ENCODE measurements at places on chromosomes 6 and 20.
A peak's percentile ranks its signal among the peaks of the same experiment; 100 is the strongest.

GRCh38 chr6:144749263-144749662 lies 464.1 kb downstream of the UTRN start:
- peak; percentile 36 for DNase-seq

- DNase-seq: no peak
Observed at GRCh38 chr6:163539101-163539762, 124.7 kb downstream of the QKI start.

DNA sequence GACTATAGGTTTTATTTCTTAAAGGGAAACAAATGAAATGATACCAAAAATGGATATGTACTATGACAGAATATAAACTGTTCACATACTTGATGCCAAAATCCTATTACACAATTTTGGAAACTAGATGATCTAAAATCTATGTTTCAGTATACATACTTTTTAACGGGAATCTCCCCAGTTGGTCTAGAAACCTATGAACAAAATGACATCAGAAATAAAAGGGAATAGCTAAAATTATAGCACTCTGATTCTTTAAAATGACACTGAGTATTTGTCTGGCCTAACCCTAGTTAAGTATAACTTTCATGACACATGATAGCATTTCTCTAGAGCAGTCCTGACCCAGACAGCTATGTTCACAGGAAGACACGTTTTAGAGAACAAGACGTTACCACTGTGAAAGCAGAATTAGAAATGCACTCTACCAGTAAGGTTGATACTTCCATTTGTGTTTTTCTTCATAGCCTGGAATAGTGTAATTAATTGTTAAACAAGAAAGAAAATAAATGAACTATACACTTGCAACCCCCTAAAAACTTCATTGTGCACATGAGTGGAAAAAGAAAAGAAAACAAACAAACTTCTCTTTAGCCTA lies 3.3 kb downstream of the OSER1 start:
- no peak for DNase-seq

GRCh38 chr20:9886227-9886626 lies 47.4 kb upstream of the PAK5 start:
- no peak for DNase-seq

- no peak for DNase-seq
Observed at GRCh38 chr6:21284166-21284565, 309.4 kb upstream of the SOX4 start.

Data from NCI-H2171 (cell line).